ENCODE measurements at places on chromosomes 16 and 17. TPM values are rescaled to one million over a fixed set of nuclear protein-coding genes. Genes with fewer than 3 reads are reported as not detected.
A peak's percentile ranks its signal among the peaks of the same experiment; 100 is the strongest.

GRCh38 chr17:6299275-6299674, 135.6 kb downstream of the AIPL1 start:
- no peak for DNase-seq

DNA sequence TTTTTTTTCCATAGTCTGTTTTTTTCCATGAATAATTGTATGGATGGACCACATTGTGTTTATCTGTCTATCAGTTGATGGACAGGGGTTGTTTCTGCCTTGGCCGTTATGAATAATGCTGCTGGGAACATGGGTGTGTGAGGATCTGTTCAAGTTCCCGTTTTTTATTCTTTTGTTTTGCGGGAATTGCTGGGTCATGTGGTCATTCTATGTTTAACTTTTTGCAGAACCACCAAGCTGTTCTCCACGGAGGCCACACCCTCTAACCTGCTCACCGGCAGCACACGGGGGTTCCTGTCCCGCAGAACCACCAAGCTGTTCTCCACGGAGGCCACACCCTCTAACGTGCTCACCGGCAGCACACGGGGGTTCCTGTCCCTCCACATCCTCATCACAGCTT, 5.9 kb upstream of the MSLN start:
- peak; percentile 51 for DNase-seq

- no peak for DNase-seq
Observed at GRCh38 chr16:28511031-28511430, 4.4 kb upstream of the IL27 start.

GRCh38 chr17:81980707-81981343, 3.4 kb downstream of the ASPSCR1 start:
- no peak for DNase-seq

- no peak for DNase-seq
Observed at GRCh38 chr16:10889855-10890254, 12.9 kb downstream of the CIITA start.

- DNase-seq = peak; percentile 80
Observed at GRCh38 chr16:57628008-57628781, at the start of gene ADGRG1. ADGRG1 (plus strand) TSS chr16:57628630; CDS start chr16:57650288, 21,658 bp downstream.

- no peak for DNase-seq
Observed at GRCh38 chr17:12634789-12635414, 30.8 kb upstream of the MYOCD start.

DNA sequence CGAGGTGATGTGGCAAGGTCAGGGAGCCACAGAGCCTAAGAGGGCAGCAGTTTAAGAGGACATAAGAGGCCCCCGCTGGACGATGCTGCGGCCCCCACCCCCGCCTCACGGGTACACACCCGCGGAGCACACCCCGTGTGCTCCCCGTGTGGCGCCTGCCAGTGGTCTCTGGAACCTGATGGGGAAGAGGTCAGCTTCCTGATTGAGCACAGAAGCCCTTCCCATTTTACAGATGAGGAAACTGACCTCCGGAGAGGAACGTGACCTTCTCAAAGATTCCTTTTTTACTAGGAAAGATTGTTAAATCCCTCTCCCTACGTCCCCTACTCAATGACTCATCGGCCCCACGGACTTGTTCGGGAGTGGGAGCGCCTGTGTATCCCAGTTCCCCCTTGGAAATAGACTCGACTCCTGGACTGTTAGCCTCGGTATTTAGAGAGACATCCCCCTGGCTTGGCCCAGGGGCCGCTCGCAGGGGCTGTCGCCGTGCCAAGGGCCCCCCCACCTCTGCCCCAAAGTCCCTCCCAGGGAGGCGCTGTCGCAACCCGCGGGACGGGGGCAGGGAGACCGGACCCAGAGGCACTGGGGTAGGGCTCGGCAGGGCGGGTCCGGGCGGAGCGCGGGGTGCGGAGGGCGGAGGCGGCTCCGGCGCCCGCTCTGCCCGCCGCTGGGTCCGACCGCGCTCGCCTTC, at the start of gene ABCC3:
Gene ABCC3, plus strand, starts transcription at position 658 of the 691 bp plus-strand sequence. CDS start 56 bp downstream, outside the sequence.
- peak; percentile 75 for DNase-seq

DNA sequence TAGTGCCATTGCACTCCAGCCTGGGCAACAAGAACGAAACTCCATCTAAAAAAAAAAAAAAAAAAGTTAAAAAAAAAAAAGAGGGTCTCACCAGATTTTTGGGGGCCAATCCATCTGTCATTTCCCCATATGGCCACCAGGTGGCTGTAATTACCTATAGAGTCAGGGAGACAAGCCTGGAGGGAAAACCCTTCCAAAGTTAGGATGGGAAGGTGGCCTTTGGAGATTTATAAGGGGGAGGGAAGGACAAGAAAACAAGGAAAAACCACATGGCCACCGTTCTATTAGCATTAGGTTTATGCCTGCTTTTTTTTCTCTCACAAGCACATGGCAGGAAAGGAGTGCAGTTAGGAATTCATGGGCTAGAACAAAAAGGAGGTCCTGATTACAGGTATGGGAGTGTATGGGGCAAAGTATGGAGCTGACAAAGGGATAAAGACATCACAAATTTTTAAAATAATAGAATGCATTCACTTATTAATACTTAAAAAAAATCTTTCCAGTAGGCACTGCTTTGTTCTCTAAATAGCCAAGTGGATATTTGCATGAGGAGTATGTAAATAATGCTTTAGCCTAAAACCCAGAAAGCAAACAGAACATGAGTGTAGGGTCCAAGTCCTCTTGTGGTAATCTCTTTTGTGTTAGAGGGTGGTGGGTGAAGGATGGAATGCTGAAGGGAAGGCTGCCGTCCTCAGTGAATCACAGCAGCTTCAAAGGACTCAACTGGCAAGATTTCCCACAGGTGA, 5.1 kb downstream of the CYB5D1 start:
- DNase-seq = no peak

DNA sequence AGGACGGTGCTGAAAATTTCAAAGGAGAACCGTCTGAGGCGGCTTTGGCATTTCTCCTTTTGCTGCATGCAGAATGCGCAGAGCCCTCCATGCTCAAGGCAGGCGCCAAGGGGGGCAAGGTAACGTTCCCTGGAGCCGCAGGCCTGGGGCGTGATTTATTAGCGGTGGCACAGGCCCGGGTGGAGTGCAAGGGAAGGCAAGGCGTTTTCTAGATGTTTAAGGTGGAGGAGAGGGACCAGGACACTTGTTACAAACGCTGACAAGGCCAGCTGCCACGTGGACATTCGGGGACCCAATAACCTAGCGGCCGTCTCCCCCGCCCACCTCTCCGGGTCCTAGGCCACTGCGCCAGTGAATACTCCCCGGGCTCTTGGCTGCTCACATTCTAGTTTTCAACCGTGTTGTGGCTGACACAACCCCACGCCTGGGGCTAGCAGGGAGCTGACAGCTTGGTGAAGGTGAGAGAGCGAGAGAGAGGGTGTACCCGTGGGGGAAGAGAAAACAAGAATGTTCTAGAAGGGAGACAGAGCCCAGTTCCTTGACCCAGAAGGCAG, 250.1 kb downstream of the C16orf95 start:
- no peak for DNase-seq

GRCh38 chr17:82344175-82344907, 10.8 kb upstream of the SECTM1 start:
- DNase-seq = peak; percentile 58

GRCh38 chr16:19375561-19376158, 42.0 kb upstream of the TMC5 start:
- DNase-seq = no peak

- no peak for DNase-seq
Observed at GRCh38 chr17:17190188-17190587, 15.9 kb downstream of the PLD6 start.

GRCh38 chr17:39674702-39675389, 6.6 kb downstream of the PNMT start:
- DNase-seq = no peak

- DNase-seq = no peak
Observed at GRCh38 chr16:31079342-31079944, 5.2 kb downstream of the ZNF646 start.

GRCh38 chr17:21482189-21482865, 106.2 kb downstream of the KCNJ12 start:
- DNase-seq = no peak

DNA sequence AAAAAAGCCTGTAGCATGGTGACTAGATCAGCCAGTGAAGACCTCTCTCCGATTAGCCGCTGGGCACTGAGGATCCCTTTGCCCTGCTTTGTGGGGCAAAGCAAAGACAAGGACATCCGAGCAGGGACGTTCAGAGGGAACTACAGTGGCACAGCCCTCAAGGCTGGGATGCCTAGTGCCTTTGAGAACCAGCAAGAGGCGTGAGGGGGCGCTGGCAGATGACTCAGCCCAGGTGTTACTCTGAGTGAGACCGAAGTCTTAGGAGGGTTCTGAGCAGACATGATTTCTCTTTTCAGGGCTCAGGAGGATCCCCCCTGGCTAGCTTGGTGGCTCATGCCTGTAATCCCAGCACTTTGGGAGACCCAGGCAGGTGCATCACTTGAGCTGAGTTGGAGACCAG, 178.6 kb downstream of the CPPED1 start:
- DNase-seq = no peak

- DNase-seq = no peak
Observed at GRCh38 chr16:62665269-62665668, 629.0 kb upstream of the CDH8 start.

DNA sequence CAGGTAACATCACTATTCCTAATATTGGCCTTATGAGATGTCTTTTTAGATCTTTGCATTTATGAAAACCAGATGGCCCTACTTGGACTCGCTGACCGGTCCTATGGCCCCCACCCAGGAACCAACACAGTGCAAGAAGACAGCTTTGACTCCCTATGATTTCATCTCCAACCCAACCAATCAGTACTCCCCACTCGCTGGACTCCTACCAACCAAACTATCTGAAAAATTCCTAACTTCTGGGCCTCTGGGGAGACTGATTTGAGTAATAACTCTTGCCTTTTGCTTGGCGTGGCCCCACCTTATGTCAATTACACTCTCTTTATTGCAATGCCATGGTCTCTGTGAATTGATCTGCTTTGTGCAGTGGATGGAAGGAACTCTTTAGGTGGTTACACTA, 828.9 kb downstream of the CDH11 start:
- DNase-seq = no peak

GRCh38 chr17:63317166-63317840, 128.8 kb downstream of the CYB561 start:
- no peak for DNase-seq

- DNase-seq = no peak
Observed at GRCh38 chr16:7150230-7150629, 182.4 kb upstream of the RBFOX1 start.

DNA sequence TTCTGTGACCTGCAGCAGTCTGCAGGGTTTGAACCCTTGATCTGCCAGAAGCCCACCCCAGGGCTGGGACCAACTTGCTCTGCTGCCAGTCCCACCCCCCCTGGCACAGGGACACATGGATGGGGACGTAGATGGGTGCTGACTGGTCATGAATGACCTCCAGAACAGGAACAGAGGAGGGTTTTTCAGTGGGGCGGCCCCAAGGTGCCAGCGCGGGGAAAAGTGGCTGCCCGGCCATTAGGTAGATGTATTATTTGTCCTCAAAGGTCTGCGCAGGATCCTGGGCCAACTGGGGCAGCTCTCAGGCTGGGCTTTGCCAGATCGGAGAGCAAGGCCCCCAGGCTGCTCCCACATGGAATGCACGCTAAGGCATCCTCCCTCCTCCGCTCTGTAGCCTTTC, 265.2 kb upstream of the TNRC6C start:
- DNase-seq = no peak

DNA sequence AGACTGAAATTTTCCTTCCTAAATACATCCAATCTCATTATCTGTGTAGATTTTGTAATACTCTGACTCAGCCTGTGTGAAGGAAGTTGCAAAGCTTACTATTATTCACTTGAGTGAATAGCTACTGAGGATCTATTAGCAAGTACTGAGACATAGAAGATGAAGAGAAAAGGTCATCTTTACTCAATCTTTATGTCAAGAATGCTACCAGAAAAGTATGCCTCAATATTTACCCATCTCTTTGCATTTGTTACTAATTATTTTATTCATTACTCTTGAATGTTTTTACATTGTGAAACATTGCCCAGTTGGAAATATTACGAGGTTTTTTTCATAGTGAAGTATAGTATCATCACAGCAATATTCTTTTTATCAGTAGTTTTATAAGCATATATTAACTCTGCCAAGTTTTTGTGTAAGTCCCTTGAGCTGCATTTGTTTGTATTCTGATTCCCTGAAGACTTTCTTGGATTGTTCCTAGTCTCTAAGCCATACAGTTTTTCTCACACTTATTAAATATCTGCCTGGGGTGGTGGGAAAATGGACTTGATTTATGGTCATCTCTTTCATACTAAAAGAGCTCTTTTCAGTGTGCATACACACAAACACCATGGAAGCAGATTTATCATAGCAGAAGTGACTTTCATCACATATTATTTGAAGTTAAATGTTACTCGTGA, 110.4 kb downstream of the MRTFB start:
- DNase-seq = no peak

RABEP1 gene
- total RNA-seq = 54.2 TPM

RNF227 gene
- total RNA-seq = 0.70 TPM

GRB7 gene
- 2.4 TPM for total RNA-seq

RANGRF gene
- total RNA-seq = 25.7 TPM

CEP112 gene
- 26.0 TPM for total RNA-seq

TBC1D3C gene
- not detected for total RNA-seq

RNF222 gene
- not detected for total RNA-seq

GLOD4 gene
- total RNA-seq = 21.2 TPM

ABCC12 gene
- 0.14 TPM for total RNA-seq

KRT27 gene
- not detected for total RNA-seq

CBX4 gene
- total RNA-seq = 23.7 TPM

CA4 gene
- total RNA-seq = 13.4 TPM

All from Right ventricle myocardium inferior (tissue), 1 donor.